GM23338 (cell line): ENCODE measurements at places on chromosomes 1 and 21. TPM values are rescaled to one million over a fixed set of nuclear protein-coding genes. Genes with fewer than 3 reads are reported as not detected.
A peak's percentile ranks its signal among the peaks of the same experiment; 100 is the strongest.

DNA sequence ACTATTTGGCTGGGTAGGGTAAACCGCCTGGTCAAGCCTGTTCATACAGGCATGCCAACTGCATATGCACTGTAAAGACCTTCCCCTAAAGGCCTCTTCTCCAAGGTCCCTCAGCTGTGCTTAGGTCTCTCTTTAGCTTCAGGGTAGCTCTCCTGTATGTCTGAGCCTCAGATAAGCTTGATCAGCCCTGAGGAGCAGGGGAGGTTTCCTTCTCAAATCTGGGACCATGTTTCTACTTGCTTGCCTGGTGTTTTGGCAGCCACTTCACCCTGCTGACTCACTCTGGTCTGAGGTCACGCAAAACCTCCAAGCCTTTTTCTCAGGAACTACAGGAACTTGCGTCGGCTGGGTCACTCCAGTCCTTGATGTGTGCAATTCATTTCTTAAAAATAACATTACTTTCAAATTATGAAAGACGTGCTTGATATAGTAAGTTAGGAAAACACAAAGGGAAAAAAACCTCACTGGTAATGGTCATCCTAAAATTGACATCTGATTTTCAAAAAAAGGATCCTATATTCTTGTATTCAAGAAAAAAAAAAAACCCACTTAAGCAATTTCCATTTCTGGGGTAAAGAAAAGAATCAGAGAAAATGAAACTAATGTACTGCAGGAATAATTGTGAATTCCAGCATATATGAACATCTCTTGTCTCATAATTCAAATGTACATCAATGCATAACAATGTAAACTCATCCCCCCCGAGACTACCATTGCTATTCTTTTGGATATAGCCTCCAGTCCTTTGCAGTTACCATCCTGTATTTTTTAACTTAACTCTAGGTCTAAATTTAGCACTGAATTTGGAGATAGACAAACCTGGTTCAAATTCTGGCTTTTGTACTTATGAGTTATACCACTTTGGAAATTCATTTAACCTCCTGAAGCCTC is 24.8 kb upstream of the RNF19B start:
- H3K36me3 ChIP-seq, result no peaks in the 10 kb centered on the region
- no peaks in the 10 kb centered on the region for H3K27me3 ChIP-seq
- no peak for DNase-seq
- peaks cover 12% of the 10 kb centered on the region; the same call in 1 of the 2 replicates for H3K4me1 ChIP-seq
- H3K27ac ChIP-seq, result no peak overlapping the region

GRCh38 chr1:19178734-19179398 is 31.2 kb downstream of the UBR4 start:
- no peaks in the 10 kb centered on the region for H3K4me1 ChIP-seq
- no peak overlapping the region for H3K27ac ChIP-seq
- peaks cover 94% of the 10 kb centered on the region for H3K36me3 ChIP-seq
- H3K4me3 ChIP-seq, result no peak overlapping the region

Gene CNKSR1
- total RNA-seq, result 11.3 and 12.5 TPM in 2 replicates

Gene VASH2
- total RNA-seq, result 305 and 381 TPM in 2 replicates

Gene SPRR4
- total RNA-seq, result not detected in 2 replicates

Gene DCST1
- total RNA-seq, result not detected in 2 replicates

- no peak overlapping the region for H3K4me3 ChIP-seq
- no peaks in the 10 kb centered on the region for H3K27me3 ChIP-seq
- peaks cover 3% of the 10 kb centered on the region; the same call in 1 of the 2 replicates for H3K36me3 ChIP-seq
- no peak overlapping the region for H3K27ac ChIP-seq
Measured at GRCh38 chr1:239982762-239983161, 108.9 kb upstream of the FMN2 start.

DNA sequence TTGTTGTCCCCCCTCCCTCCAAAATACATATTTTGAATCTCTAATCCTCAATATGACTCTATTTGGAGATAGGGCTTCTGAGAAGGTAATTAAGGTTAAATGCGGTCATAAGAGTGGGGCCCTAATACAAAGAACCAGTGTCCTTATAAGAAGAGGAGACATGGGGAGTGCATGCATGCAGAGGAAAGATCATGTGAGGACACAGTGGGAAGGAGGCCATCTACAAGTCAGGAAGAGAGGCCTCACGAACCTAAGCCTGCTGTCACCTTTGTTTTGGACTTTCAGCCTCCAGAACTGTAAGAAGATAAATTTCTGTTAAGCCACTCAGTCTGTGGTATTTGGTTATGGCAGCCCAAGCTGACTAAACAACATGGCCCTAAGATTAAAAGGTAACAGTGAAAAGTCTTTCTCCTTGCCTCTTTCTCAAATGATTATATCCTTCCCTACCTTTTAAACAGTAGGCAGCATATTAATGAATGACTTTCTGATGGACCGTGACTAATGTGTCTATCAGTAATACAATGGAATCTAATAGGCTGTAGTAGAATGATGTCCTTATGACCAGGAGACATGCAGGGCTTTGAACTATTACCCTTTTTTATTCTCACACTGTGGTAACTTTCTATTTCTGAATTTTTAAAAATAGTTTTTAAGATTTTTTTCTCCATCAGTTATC is 40.6 kb upstream of the ST6GALNAC3 start:
- DNase-seq, result no peak
- H3K27me3 ChIP-seq, result no peaks in the 10 kb centered on the region
- peaks cover 26% of the 10 kb centered on the region for H3K4me1 ChIP-seq
- H3K36me3 ChIP-seq, result no peaks in the 10 kb centered on the region
- H3K27ac ChIP-seq, result no peak overlapping the region
- H3K4me3 ChIP-seq, result no peak overlapping the region

DNA sequence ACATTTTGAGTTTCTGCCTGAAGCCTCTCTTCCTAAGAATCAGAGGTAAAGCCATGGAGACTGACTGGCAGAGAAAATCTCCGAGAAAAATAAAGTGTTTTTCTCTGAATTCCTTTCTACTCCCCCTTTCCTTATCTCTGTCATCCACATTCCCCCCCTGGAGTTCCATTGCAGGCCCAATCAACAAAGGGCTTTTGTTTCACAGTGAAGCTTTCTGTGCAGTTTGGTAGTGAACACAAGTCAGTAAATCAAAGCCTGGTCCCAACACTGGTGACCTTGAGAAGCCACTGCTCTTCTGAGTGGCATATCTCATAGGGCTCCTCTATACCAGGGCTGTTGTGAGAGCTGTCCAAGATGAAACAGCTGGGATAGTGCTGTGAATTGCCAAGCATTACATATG is 228.4 kb downstream of the SEC16B start:
- no peak overlapping the region for H3K4me3 ChIP-seq
- H3K4me1 ChIP-seq, result no peaks in the 10 kb centered on the region
- DNase-seq, result no peak
- H3K27me3 ChIP-seq, result no peaks in the 10 kb centered on the region
- H3K27ac ChIP-seq, result no peak overlapping the region

GRCh38 chr1:160032165-160032820 is 503 bp upstream of the PIGM start:
- peaks cover 11% of the 10 kb centered on the region; the same call in 1 of the 2 replicates for H3K27me3 ChIP-seq
- H3K4me1 ChIP-seq, result peaks cover 21% of the 10 kb centered on the region
- H3K36me3 ChIP-seq, result no peaks in the 10 kb centered on the region
- no peak for DNase-seq
- no peak overlapping the region for H3K27ac ChIP-seq

DNA sequence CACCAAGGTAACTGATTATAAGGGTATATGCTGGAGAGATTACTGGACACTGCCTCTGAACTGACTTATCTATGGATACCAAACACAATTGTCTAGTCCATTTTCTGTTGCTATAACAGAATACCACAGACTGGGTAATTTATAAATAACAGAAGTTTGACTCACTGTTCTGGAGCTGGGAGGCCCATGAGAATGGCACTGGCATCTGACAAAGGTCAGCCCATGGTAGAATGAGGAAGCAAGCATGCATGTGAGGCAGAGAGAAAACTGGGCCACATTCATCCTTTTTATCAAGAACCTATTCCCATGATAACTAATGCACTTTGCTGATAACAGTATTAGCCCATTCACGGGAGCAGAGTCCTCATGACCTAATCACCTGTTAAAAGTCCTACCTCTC is 37.4 kb downstream of the FCER1A start:
- no peak overlapping the region for H3K4me3 ChIP-seq
- DNase-seq, result no peak
- no peaks in the 10 kb centered on the region for H3K27me3 ChIP-seq
- H3K36me3 ChIP-seq, result no peaks in the 10 kb centered on the region

Gene NR5A2
- 8.8 and 13.1 TPM in 2 replicates for total RNA-seq

GRCh38 chr21:35850029-35850428 is 210.3 kb downstream of the SETD4 start:
- no peak overlapping the region for H3K4me3 ChIP-seq
- H3K27me3 ChIP-seq, result no peaks in the 10 kb centered on the region
- H3K27ac ChIP-seq, result no peak overlapping the region

Gene MIXL1
- total RNA-seq, result 0.97 and 2.6 TPM in 2 replicates

Gene CLDN17
- total RNA-seq, result not detected in 2 replicates

- DNase-seq, result no peak
- H3K4me1 ChIP-seq, result peaks cover 55% of the 10 kb centered on the region
- no peak overlapping the region for H3K4me3 ChIP-seq
- H3K36me3 ChIP-seq, result no peaks in the 10 kb centered on the region
- 0 out of 2 replicates have a peak overlapping the region, but pooled peaks have one; percentile 45 for H3K27ac ChIP-seq
- no peaks in the 10 kb centered on the region for H3K27me3 ChIP-seq
Measured at GRCh38 chr1:31932491-31933316, 5.5 kb downstream of the PTP4A2 start.

- H3K27ac ChIP-seq, result no peak overlapping the region
- 0 out of 2 replicates have a peak, but pooled peaks cover 1% of the 10 kb centered on the region for H3K4me1 ChIP-seq
- no peaks in the 10 kb centered on the region for H3K36me3 ChIP-seq
- no peak overlapping the region for H3K4me3 ChIP-seq
Measured at GRCh38 chr1:26626994-26627393, 68.8 kb upstream of the ARID1A start.

GRCh38 chr1:30929944-30930525 is 21.5 kb upstream of the SDC3 start:
- DNase-seq, result no peak
- peak overlapping the region; percentile 84 for H3K27ac ChIP-seq
- H3K4me1 ChIP-seq, result peaks cover 9% of the 10 kb centered on the region
- H3K27me3 ChIP-seq, result no peaks in the 10 kb centered on the region
- H3K36me3 ChIP-seq, result peaks cover 4% of the 10 kb centered on the region; the same call in 1 of the 2 replicates

Gene PDPN
- 67.3 and 77.2 TPM in 2 replicates for total RNA-seq

- no peak overlapping the region for H3K27ac ChIP-seq
- DNase-seq, result no peak
- no peaks in the 10 kb centered on the region for H3K36me3 ChIP-seq
- no peak overlapping the region for H3K4me3 ChIP-seq
Measured at GRCh38 chr1:63010913-63011660, 227.2 kb downstream of the ATG4C start.

Gene KCNH1
- 0.19 and 0.28 TPM in 2 replicates for total RNA-seq

Gene NPHS2
- total RNA-seq, result not detected in 2 replicates

DNA sequence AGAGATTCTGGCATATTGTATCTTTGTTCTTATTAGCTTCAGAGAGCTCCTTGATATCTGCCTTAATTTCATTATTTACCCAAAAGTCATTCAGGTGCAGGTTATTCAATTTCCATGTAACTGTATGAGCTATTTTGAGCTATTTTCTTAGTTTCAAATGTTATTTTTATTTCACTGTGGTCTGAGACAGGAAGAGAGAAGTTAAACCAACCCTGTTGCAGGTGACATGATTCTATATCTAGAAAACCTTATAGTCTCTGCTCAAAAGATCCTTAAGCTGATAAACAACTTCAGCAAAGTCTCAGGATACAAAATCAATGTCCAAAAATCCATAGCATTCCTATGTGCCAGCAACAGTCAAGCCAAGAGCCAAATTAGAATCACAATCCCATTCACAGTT is 1644.0 kb upstream of the B3GALT2 start:
- H3K27ac ChIP-seq, result no peak overlapping the region
- H3K4me1 ChIP-seq, result no peaks in the 10 kb centered on the region
- no peaks in the 10 kb centered on the region for H3K27me3 ChIP-seq
- no peak for DNase-seq

Gene CD1C
- 0.16 TPM in 1 of 2 replicates, not detected in the other for total RNA-seq

DNA sequence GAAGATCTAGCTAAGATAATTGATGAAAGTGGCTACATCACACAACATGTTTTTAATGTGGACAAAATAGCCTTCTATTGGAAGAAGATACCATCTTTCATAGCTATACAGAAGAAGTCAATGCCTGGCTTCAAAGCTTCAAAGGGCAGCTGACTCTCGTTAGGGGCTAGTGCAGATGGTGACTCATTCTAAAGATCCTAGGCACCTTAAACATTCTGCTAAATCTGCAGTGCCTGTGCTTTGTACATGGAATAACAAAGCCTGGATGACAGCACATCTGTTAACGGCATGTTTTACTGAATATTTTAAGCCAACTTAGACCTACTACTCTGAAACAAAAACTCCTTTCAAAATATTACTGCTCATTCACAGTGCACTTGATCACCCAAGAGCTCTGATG is 65.6 kb upstream of the USP24 start:
- H3K4me3 ChIP-seq, result no peak overlapping the region
- H3K36me3 ChIP-seq, result no peaks in the 10 kb centered on the region
- H3K27ac ChIP-seq, result no peak overlapping the region

DNA sequence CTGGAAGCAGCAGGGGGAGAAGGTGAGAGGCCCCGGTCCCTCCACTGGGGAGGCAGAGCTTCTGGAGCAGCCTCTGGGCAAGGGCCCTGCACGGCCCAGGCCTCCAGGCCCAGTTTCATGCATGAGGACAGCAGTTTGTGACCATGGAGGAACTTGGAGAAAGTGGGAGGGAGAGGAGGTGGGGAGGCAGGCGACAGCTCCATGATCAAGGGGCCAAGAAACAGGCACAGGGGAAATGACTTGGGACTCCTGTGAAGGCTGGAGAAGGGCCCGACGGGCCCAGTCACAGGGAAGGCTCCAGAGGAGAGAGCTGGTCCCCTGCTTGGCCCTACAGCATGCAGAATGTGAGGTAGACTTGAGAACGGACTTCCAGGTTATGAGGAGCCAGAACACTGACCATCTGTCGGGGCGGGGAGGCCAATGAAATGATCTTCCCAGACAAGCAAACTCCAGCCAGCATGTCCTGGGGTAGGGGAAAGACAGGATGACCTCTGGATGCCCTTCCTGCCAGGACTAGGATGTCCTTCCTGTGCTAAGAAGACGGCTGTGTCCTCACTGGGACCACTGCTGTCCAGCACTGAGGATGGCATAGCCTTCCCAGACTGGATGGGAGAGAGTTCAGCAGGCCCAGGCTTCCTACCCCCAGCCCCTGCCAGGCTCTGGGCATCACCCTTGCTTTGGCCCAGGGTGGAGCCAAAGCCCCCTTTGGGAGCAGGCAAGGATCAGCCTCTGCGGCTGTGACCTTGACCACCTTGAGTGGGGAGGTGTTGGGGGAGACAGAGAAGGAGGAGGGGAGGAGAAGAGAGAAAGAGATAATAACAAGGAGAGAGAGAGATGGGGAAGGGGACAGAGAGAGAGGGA is 548.2 kb downstream of the PTPRU start:
- no peak overlapping the region for H3K4me3 ChIP-seq
- H3K27ac ChIP-seq, result no peak overlapping the region
- DNase-seq, result no peak
- no peaks in the 10 kb centered on the region for H3K36me3 ChIP-seq
- H3K4me1 ChIP-seq, result no peaks in the 10 kb centered on the region

Gene KLF17
- not detected in 2 replicates for total RNA-seq

GRCh38 chr1:39387452-39387851 is 104.0 kb upstream of the BMP8A start:
- H3K27me3 ChIP-seq, result no peaks in the 10 kb centered on the region
- peaks cover 13% of the 10 kb centered on the region for H3K4me1 ChIP-seq
- peaks cover 62% of the 10 kb centered on the region for H3K36me3 ChIP-seq

Gene C21orf58
- 14.9 and 17.7 TPM in 2 replicates for total RNA-seq

- no peaks in the 10 kb centered on the region for H3K27me3 ChIP-seq
- no peak overlapping the region for H3K4me3 ChIP-seq
- peaks cover 7% of the 10 kb centered on the region for H3K4me1 ChIP-seq
- no peaks in the 10 kb centered on the region for H3K36me3 ChIP-seq
- H3K27ac ChIP-seq, result no peak overlapping the region
Measured at GRCh38 chr1:175810305-175810704, 66.9 kb upstream of the TNR start.

- H3K27ac ChIP-seq, result no peak overlapping the region
- no peaks in the 10 kb centered on the region for H3K27me3 ChIP-seq
- no peaks in the 10 kb centered on the region for H3K36me3 ChIP-seq
- no peak overlapping the region for H3K4me3 ChIP-seq
- no peak for DNase-seq
- H3K4me1 ChIP-seq, result no peaks in the 10 kb centered on the region
Measured at GRCh38 chr21:38433471-38433870, 64.8 kb downstream of the ERG start.
